Stimulated activated CD4-positive, alpha-beta T cell treated with anti-CD3 and anti-CD28 coated beads, Interleukin-2, amount 100 ng/mL, for 4 hours (primary cell): ENCODE measurements at places on chromosomes 16 and 17.

DNA sequence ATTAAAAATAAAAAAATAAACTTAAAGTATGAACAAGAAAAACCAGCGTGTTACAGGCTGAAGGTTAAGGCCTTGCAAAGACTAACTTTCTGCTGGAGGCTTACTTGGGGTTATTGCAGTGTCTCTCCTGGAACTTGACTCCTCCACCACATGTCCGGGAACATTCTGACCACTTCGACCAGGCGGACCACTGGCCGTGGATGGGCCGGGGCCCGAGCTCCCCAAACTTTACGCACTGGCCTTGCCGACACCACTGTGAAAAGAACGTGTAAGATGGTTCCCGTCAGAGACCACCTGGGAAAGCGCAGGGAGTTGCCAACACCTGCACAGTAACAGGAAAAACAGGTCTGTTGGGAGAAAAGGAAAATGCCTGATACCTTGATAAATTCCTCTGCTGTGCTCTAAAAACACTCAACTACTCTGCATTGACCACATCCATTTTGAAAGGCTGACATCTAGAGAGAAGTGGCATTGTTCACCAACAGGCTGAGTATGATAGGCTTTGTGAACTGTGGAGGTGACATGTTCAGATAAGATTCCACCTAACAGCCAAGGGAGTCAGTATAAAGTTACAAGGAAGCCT is 99.1 kb downstream of the ADAMTS18 start:
- DNase-seq = no peak

DNA sequence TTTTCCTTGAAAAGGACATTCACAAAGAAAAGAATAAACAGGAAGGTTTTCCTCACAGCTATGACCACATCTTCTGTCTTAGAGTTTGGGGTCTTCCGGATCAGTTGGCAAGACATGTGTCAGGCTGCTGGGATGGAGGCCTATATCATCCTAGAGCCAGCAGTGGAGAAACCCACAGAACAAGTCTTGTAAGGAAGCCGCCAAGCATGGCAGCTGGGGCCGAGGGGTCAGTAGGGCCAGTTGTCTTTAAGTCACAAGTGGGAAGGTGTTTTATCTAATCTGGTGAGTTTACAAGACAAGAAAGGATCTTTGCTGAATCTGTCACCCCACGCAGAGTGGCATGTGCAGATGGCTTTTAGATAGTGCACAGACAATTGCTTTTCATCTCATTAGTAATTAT is 25.7 kb downstream of the SCNN1B start:
- DNase-seq = no peak

DNA sequence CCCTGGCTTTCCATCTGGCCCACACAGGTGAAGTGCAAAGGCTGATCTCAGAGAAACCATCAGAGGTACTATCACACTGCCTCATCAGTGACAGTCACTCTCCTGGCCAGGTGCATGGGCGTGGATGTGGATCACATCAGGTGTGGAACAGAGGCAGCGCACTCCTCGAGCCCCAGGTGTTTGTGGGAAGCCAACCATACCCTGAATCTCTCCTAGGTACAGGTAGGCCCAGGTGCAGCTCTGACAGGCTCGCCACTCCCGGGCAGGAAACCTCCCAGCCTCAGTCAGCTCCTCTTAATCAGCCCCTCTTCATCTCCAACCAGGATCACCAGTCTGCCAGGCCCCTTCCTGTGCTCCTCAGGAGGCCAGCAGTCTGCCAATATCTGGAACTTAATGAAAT is 31.7 kb downstream of the TLE7 start:
- no peak for DNase-seq

GRCh38 chr17:59733697-59734096 is 26.2 kb downstream of the VMP1 start:
- no peak for DNase-seq

DNA sequence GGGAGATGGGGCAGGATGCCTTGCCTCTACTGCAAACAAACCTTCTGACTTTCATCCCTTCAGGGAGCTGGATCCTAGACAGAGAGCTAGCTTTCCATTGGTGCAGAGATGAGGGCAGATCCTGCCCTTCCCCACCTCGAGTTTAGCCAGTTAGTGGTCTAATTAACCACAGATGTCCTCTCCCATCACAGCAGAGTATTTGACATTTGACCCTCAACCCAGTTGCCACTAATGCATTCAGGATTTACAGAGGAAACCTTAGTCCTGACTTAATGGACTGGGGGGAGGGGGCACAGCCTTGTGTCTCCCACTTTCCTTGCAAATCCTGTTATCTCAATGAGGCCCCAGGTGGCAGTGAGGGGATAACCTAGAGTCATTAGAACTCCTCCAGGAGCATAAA is 10.2 kb downstream of the PIP4K2B start:
- DNase-seq = no peak

DNA sequence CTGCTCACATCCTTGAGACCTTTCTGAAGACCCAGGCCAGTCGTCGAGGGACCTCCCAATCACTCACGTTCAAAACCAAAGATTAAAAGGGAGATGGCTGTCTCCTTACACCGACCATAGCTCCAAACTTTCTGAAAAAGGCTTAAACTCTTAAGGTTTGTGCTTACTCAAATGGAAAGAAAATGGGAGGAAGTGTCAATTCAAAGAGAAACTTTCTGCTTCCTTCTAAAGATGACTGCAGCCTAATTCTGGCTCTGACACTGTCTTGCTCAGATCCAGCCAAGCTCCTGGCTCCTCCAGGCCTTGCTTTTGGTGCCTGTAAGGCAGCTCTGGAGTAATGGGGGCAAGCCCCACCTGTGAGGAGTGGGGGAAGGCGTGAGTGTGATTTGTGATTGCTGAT is 54.9 kb upstream of the WSB1 start:
- DNase-seq = no peak
